ENCODE measurements at places on chromosomes 16 and 17. TPM values are rescaled to one million over a fixed set of nuclear protein-coding genes. Genes with fewer than 3 reads are reported as not detected.

Gene TMEM114
- not detected for total RNA-seq

DNA sequence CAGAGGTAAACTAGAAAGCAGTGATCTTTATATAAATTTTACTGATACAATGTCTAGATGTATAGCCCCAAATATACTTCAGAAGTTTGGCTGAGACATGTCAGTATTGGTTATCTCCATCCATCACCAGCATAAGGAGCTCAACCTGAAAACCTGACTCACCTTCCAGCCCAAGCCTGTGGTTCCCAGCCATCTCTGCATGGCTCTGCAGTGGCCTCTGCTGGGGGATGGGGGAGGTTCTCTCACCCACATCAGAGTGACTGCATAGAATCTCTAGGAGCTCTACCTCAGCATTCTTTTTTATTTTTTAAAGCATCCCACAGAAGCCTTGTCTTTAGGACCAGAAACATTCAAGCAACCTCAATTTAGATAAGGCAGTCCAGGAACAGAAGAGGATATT is 27.3 kb downstream of the USP7 start:
- no peak for DNase-seq

DNA sequence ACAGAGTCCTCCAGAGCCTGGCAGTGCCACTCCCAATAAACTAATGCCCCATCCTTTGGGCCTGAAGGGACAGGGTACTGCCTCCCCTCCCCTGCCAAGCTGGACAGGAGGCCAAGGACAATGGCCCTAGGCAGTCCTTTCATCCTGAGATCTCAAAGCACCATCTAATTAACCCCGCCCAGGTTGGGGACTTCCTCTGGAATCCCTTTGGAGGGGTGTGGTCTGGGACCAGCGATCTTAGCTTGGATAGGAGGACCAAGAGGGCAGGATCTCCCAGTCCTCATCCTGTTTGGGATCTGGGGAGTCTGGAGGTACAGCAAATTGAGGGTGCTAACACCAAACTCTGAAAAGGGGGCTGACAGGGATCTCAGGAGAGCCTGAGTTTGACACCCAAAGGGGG is 18.2 kb upstream of the SP6 start:
- DNase-seq: no peak

GRCh38 chr17:46191322-46192188 is 1.7 kb downstream of the KANSL1 start:
- DNase-seq: no peak

DNA sequence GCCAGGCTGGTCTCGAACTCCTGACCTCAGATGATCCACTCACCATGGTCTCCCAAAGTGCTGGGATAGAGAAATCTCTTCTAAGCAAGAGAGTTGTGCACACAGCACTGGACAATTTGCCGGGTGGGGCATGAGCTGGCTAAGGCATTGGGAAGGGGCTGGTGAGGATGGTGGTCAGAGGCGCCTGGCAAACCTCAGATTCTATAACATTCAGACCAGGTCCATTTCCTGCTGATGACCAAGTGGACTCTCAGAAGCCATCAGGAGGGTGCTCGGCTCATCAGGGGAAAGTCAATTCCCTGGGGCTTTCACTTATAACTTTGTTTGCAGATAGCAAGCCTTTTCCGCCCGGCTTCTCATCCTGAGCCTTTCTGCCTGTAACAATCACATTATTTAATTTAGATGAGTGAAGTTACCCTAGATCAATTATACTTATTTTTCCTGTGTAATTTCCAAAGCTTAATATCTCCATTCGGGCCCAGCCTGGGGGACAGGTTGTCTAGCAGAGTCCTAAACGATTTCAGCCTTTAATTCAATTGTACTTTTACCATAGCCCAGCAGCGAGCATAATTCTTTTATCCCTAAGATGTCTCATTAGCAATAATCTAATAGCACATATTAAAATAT is 15.0 kb upstream of the SLC6A2 start:
- no peak for DNase-seq

DNA sequence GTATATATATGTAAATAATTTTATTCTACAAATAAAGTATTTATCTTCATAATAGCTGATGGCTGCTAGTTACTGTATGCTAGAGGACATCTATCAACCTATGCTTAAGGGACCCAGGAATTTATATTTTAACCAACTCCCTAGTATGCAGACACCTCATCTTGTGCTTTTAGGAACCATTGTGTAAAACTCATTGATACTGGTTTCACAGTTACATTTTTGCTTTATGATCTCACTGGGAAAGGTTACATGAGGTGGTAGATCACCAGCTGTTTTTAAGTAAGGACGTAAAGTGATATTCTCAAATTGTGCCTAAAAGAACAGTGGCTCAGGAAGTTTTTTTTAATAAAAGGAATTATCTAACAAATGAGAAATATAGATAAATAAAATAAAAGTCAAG is 56.4 kb downstream of the VMP1 start:
- no peak for DNase-seq

DNA sequence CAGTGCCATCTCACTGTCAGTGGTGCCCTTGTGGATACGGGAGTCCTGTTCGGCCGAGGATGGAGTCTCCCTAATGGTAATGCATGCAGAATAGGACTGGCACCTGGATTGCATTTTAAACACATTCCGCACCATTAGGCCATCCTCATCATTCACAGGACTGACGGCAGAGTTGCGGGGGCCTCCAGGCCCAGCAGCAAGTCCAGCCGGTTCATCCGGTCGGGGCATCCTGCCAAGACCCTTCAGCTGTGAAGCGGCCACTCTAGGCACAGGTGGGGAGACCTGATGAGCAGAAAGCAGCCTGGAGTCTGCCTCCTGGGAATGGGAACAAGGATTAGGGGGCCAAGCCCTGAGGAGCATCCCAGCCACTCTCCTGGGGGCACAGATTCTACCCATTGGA is 90.3 kb upstream of the XYLT1 start:
- DNase-seq: no peak

GRCh38 chr17:9900044-9900594 is 5.0 kb downstream of the RCVRN start:
- no peak for DNase-seq

GRCh38 chr16:65888201-65888600 is 478.3 kb upstream of the CDH5 start:
- DNase-seq: no peak

GRCh38 chr17:49512296-49513043 is 17.4 kb downstream of the NGFR start:
- no peak for DNase-seq

Gene KRTAP2-4
- not detected for total RNA-seq

- no peak for DNase-seq
These were observed 36.8 kb downstream of the RPGRIP1L start for GRCh38 chr16:53666786-53667415.

DNA sequence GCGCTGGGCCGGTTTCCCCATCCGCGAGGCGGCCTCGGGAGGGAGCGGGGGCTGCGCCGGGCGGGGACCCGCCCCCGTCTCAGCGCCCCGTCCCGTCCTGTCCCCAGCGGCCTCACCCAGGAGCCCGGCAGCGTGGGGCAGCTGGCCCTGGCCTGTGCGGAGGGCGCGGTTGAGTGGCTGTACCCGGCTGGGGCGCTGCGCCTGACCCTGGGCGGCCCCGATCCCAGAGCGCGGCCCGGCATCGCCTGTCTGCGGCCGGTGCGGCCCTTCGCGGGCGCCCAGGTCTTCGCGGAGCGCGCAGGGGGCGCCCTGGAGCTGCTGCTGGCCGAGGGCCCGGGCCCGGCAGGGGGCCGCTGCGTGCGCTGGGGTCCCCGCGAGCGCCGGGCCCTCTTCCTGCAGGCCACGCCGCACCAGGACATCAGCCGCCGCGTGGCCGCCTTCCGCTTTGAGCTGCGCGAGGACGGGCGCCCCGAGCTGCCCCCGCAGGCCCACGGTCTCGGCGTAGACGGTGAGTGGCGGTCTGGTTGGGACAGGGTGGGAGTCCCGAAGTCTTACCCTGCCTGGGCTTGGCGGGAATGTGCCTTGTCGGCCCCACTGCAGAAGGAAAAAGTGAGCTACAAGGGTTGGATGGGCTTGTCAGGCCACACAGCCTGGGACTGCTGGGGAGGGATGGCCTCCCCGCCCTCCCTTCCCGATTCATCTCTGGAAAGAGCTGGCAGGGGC is 720 bp downstream of the METRN start:
- no peak for DNase-seq

GRCh38 chr16:66508248-66508913 is 41.5 kb downstream of the TK2 start:
- DNase-seq: no peak

DNA sequence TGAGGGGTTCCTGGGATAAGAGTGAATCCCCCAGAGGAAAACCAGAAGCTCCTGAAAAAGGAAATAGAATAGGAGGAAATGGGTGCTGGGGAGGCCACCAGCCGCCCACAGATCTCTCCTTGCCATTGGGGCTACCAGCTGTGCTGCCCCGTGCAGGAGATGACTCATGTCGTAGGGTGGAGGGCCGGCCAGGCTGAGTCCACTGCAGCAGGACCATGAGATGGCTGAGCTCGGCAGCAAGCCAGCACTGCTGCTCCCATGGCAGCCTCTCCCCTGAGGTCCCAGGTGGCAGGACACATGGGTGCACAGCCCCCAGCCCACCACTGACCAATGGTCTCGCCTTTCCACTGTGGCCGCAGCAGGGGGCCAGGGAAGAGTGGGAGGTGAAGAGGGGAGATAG is 95.5 kb downstream of the GNAO1 start:
- no peak for DNase-seq

DNA sequence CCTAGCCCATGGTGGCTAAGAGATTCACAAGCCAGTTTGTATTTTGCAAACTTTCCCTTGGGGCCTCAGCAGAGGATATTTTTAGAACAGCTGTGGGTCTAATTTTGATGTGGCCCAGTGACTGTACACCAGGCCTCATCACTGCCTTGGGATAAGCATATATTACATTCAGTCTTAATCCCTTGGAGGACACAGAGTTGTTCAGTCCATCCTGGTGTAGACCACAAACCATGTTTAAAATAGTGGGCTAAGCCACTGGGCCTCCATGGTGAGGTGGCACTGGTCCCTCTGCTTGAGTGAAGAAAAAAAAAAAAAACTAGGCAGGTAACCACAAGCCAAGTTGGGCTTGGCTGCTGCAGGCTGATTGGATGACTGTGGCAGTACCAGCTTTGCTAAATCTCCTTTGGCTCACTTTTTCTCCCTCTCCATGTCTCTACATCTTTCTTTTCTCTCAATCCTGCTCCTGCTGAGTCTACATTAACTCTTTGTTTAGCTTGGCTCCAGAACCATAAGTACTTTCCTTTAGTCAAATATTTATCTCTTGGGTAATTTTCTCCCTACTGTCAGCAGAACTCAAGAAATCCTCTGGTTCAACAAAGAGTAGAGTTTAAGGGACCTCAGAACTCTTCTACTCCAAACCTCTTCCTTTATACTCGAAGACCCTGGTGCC is 120.0 kb upstream of the TBX2 start:
- no peak for DNase-seq

- no peak for DNase-seq
These were observed 290.4 kb downstream of the MAP2K6 start for GRCh38 chr17:69704935-69705334.

Gene KRTAP9-2
- not detected for total RNA-seq

Gene RCVRN
- total RNA-seq: 0.56 TPM

GRCh38 chr16:28105954-28106353 is 42.4 kb upstream of the GSG1L start:
- no peak for DNase-seq

DNA sequence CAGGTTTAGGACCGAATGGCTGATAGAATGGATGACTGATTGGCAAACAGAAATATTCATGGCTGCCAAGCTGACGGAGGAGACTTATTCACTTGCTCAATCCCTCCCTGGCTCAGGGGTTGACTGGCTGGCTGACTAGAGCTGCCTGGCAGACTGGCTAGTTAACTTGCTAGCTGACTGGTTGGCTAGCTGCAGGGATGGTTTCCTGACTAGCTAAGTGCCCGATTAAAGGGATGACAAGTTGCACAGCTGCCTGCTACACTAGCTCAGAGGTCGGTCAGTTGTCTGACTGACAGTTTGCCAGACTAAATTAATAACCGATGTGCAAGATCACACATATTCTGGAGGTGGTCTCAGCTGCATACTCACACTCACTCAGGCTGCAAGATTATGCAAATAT is 1208.4 kb upstream of the CDH8 start:
- no peak for DNase-seq

Gene MYL4
- total RNA-seq: not detected

DNA sequence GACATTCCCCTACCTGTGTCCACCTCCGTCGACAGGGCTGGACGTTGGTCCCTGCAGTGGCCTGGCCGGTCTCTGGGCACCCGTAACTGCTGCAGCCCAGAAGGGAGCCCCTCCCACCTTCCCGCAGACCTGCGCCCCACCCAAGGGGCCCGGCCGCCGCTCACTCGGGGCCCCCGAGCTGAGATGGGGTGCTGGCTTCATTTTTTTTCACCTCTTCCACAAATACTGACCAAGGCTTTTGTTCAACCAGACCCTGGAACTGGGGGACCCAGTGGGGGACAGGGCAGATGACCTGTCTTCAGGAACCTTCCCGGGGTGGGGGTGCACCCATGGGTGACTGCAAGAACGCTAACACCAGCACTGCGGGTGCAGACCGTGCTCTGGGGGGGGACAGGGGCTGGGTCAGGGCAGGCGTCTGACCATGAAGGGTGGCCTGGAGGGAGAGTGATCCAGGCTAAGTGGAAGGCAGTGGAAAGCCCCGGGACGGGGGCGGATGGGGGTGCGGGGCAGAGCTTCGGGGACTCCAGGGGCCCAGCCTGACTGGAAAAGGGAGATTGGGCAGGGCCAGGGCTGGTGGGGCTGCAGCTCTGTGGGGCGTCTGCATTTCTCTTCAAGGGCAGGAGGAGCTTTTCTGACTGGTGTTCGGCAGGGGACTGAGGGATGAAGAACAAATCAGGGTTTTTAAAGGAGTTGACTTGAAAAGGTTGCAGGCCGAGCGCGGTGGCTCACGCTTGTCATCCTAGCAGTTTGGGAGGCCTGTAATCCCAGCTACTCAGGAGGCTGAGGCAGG is 42.3 kb downstream of the SLC7A5 start:
- DNase-seq: no peak

DNA sequence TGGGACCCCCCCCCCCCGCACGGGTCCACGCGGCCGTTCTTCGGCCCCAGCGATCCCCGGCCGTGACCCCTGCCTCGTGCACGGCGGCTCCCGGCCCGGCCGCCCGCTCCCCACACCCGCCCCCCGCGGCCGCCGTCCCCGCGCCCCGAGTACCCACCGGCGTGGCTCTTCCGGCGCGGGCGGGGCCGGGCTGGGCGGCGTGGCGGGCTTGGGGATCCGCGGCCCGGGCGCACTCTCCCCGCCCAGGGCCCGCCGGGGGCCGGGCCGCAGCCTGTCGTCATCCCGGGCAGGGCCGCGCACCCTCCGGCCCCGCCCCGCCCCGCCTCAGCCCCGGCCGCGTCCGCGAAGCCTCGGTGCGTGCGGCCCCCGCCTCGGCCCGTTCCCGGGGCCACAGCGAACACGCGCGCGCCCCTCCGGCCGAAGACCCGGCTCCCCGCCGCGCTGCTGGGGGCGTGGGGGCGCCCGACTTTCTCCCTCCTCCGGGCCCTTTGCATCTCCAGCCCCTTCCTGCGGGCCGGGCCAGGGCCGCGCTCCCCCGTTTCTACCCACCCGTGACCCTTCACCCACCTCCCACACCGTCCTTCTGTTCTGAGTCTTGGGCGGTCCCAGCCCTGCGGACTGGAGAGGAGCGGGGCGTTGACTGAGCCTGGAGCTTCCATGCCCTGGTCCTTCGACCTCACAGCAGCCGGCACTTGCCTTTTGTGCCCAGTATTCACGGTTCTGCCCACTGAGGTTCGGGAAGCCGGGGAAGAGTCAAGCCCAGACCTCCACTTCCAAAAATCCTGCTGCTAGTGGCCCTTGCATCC is 840 bp downstream of the MYO1C start:
- no peak for DNase-seq

Measured in omental fat pad (tissue), 4 donors.